ENCODE measurements at places on chromosomes 13 and 19. TPM values are rescaled to one million over a fixed set of nuclear protein-coding genes. Genes with fewer than 3 reads are reported as not detected.

The MAP2K2 gene
- polyA plus RNA-seq, result 151 TPM

The ZSWIM9 gene
- polyA plus RNA-seq, result 5.7 TPM

The SNRPA gene
- 27.0 TPM for polyA plus RNA-seq

The KLK13 gene
- 0.20 TPM for polyA plus RNA-seq

The ZNF442 gene
- polyA plus RNA-seq, result 0.84 TPM

The C5AR2 gene
- 0.79 TPM for polyA plus RNA-seq

All from right cardiac atrium (tissue), 5 donors.